Activated T-helper 1 cell treated with anti-CD3 and anti-CD28 coated beads, Interleukin-12 subunit alpha, Interleukin-12 subunit beta, Interleukin-2, Interleukin-4 antibody, amounts not matched to agents 30 ng/mL and 10 ng/mL and 1 ng/mL, durations not matched to agents 14 hours and 24 hours and 36 hours (primary cell): ENCODE measurements at places on chromosomes 7 and 10.
A peak's percentile ranks its signal among the peaks of the same experiment; 100 is the strongest.

- DNase-seq = no peak
Measured at GRCh38 chr10:101595591-101596433, 7.7 kb downstream of the DPCD start.

DNA sequence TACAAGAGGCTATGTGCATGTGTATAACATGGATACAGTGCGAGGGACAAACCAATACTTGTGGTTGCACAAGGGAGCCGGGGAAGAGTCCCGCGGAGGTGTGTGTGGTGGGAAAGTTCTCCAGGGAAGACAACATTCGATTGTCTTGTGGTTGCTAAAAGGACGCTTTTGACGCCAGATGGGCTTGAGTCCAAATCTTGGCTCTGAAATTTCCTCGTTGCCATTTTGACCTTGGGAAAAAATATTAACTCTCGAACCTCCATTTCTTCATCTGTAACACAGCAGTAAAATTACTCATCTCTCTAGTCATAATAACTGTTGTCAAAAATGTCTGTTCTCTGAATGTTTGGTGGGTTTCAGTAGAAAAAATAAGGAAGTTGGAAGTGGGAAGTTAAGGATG is 16.5 kb downstream of the PLXDC2 start:
- no peak for DNase-seq

GRCh38 chr10:109504401-109504800 is 418.9 kb downstream of the XPNPEP1 start:
- DNase-seq = no peak

- DNase-seq = no peak
Measured at GRCh38 chr10:50381642-50382041, 130.3 kb upstream of the ASAH2 start.

GRCh38 chr7:823649-824048 is 8.6 kb upstream of the SUN1 start:
- no peak for DNase-seq

DNA sequence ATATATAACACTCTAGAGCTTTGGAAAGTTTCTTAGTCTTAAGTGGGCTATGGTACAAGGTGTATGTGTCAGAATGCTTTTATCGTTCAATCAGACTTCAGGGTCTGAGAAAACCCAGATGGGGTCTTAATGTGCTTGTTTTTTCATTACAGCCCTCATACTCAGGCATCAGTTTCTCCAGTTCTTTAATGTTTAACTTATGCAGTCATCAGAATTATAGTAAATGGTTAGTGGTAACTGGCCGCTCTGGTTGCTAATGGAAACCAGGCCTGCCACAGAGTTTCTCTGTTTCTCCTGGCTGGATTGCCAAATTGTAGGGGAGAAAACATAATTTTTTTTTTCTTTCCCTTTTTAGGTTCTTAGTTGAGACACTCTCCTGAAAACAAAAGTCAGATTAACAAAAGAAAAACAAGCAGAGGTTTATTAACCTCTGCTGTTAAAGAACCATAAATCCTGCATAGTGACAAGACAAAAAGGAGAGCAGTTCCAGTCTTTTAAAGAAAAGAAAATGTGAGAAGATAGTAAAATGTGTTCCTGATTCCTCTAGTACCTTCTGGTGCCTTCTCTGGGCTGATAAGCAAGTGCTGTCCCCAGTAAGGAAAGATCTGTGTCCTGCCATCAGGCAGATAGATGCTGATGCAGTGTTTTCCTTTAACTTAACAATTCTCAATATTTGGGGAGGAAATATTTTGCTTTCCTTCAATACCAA is 21.5 kb upstream of the GHITM start:
- no peak for DNase-seq

- DNase-seq = no peak
Measured at GRCh38 chr10:119025776-119026175, 3.7 kb upstream of the NANOS1 start.

GRCh38 chr7:27031289-27032172 is 64.3 kb downstream of the HOXA1 start:
- DNase-seq = no peak

DNA sequence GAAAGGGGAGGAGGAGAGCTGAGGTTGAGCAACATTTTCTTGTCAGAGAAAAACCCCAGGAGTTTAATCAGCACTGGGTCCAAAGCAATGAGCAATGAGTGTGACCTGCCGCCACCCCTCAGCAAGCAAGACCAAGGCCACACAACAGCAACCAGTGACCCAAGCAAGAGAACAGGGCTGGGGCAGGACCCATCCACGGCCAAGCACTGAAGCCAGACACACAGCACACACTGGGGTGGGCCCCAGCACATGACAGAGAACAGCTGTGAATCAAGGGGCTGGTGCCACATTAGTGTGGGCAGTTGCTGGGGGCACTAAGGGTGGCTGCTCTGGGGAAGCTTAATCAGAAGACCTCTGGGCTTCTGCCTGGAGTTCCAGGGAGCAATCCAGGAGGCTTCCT is 16.2 kb downstream of the TMEM72 start:
- DNase-seq = no peak

GRCh38 chr7:130361681-130362080 is 17.1 kb downstream of the CPA5 start:
- no peak for DNase-seq

- no peak for DNase-seq
Measured at GRCh38 chr10:71075086-71075758, 137.1 kb upstream of the UNC5B start.

DNA sequence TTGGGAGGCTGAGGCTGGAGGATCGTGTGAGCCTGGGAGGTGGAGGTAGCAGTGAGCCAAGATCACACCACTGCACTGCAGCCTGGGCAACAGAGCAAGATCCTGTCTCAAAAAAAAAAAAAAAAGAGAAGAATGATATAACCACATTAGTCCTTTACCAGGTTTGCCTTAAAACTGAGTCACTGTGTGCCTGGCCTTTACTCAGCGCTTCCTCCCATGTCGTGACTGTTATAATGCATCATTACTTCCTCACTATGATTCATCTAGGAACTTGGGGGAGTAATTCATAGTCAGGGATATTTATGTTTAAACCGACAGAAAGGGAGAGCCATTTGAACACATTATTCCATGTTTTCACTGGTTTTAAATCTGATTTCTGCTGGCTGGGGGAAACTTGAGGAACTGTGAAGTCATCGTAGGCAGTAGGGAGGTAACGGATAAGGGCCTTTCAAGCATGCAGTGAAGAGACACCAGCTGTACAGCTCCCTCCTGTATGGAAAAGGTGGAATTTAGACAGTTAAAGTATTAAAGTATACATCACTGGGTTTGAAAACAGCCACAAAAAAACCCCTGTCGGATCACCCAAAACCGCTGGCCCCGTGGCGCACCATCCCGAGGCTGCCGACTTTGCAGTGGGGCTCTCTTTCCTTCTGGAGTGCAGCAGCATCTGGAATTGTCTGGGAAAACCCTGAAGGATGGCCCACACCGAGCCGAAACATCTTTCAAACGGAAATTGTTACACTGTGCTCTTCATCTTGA is 119.8 kb downstream of the NKX6-2 start:
- no peak for DNase-seq

DNA sequence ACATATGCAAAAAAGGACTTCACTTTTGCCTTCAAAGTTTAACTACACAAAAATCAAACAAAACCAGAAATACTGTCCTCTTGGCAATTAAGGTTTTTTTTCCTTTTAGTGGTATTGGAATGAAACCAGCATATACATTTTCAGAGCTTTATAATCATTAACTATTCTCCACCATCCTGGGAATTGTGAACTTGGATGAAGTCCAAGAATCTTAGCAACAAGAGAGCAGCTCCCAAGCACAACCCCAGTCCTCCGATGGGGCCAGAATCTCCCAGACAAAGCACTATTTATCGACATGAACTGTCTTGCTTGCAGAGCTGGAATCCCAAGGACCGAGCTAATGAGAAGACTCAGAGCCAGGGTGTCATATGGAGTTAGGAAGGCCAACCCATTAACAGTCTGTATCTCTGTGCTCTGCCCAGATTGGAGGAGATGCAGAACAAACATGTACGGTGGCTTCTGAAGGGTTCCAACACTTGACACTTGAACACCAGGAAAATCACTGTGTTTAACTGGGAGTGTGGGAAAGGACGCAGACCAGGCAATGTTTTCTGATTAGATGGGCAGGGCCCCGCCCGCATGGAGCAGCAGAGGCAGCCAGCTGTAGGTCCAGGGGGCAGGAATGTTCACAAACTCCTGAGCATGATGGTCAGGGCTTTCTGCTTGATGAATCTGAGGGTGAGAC is 35.5 kb downstream of the PPP1R3C start:
- no peak for DNase-seq

- no peak for DNase-seq
Measured at GRCh38 chr7:91034459-91035368, 229.5 kb upstream of the FZD1 start.

GRCh38 chr7:11650030-11650429 is 182.0 kb downstream of the THSD7A start:
- no peak for DNase-seq

GRCh38 chr7:23594879-23595604 is 2.1 kb upstream of the CCDC126 start:
- DNase-seq = peak; percentile 39

- DNase-seq = no peak
Measured at GRCh38 chr10:3625959-3626751, 158.9 kb downstream of the KLF6 start.

DNA sequence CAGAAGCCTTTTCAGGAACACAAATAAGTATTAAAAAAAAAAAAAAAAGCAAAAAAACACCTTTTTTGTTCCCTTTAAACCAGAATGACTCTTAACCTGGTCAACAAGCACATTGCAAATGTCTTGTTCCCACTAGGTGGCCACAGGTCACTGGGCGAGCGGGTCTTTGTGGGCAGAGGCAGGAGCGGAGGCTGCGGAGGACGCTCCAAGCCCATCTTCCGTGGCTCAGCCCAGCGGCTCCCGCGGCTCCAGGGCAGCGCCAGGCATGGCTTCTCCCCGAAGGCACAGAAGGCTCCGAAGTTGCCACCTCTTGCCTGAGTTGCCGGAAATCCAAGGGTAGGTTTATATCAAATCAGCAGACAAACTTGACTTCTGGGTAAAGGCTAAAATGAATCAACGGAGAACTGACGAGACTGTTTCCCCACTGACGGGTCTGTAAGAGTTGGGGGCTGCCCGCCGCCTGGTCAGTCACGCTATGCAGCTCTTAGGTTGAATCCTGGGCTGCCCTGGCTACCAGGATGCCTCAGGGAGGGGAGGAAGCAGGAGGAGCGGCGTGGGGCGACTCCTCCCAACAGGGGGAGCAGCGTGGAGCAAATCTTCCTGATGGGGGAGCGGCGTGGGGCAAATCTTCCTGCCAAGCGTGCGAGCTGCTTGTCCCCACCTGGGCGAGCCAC is 144.5 kb downstream of the PTPRN2 start:
- no peak for DNase-seq

DNA sequence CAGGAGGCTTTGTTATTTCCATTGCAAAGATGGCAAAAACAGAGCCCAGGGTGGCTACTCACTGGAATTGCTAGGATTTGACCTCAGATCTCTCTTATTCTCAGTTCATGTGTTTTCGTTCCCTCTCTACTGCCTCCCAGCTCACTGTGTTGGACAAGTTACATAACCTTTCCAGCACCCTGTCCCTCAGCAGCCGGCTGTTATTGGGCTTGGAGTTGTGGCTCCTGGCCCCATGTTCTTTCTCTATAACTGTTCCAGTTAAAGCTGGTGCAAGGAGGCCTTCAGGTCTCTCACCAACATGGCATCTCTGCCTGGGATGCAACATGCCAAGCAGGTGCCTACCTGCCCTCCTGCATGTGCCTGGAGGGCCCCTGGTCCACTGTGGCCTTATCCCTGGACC is 56.8 kb downstream of the LRRC18 start:
- no peak for DNase-seq

DNA sequence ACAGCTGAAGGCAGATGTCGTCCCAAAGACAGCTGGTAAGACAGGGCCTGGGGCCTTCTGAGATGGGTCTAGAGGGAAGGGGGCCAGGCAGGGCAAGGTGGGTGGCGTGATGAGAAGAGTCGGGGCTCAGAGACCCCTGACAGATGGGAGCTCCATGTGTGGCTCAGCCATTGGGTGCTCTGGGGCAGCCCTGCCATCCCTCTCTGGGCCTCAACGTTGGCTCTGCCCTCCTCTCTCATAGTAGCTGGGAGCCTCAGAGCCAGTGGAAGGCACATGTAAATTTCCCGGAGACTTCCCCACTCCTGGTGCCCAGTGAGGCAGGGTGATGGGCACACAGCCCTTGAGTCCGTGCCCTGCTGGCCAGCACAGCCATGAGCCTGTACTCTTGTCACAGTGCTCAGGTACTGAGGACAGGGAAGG is 1.8 kb downstream of the PPIF start:
- DNase-seq = no peak

- no peak for DNase-seq
Measured at GRCh38 chr10:122022276-122022675, 33.3 kb downstream of the TACC2 start.
